ENCODE measurements at places on chromosomes 5 and 9. TPM values are rescaled to one million over a fixed set of nuclear protein-coding genes. Genes with fewer than 3 reads are reported as not detected.

DNA sequence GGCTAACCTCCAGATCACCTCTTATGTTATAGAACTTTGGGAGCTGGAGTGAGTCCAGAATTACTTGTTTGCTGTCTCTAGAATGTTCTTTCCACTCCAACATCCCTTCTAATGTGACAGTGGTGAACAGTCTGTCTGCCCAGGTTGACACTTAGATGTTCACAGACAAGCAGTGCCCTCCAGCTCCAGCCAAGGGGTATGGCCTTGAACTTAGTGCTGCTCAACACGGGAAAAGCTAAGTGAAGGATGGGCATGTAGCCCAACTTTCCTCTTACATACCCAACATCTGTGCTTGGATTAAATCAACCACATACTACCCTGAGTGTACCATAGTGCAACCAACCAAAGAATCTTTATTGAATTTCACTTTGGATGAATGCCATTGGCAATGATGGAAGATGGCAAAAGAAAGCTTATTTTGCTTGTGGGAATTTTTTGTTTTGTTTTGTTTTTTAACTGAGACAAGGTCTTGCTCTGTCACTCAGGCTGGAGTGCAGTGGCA, 201.2 kb downstream of the NXNL2 start:
- no peak overlapping the region for H3K4me3 ChIP-seq
- no peak overlapping the region for H3K27ac ChIP-seq
- DNase-seq, result no peak
- no peaks in the 10 kb centered on the region for H3K27me3 ChIP-seq
- no peaks in the 10 kb centered on the region for H3K36me3 ChIP-seq

GRCh38 chr9:132743931-132744479, 73.7 kb downstream of the GTF3C4 start:
- no peaks in the 10 kb centered on the region for H3K36me3 ChIP-seq
- DNase-seq, result peak; percentile 3
- H3K4me1 ChIP-seq, result no peaks in the 10 kb centered on the region
- H3K4me3 ChIP-seq, result no peak overlapping the region
- H3K27me3 ChIP-seq, result peaks cover 43% of the 10 kb centered on the region

DNA sequence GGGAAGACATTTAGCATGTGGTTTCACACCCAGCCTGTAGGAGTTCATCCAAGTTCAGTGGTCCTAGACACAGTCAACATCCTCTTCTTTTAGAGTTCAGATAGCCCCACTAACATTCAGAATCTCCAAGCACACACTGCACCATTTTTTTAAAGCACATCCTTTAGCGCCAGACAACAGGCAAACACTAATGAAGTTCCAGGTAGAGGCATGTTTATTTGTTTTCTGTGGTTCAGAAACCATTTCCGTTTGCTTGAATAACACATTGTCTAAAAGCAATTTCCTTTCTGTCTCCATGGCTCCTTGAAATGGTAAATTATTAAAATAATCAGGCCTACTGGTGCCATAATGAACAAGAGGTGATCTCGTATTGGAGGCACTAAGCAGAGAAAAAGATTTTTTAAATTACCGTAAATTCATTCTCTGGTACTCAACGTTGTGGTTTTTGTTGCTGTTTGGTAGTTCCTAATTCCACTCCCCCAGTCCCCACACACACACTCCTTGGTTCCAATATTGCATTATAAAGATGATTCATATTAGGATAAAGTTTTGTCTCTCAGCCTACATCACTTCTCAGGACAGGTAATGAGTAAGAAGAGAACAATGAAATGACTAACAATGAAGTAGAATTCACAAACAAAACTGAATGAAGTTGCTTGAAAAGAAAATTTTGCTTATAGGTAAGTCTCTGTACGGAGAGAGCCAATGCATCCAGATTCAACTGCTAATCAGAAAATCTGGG, 153.1 kb downstream of the PCSK1 start:
- DNase-seq, result peak; percentile 81
- H3K4me1 ChIP-seq, result peaks cover 26% of the 10 kb centered on the region
- H3K27me3 ChIP-seq, result no peaks in the 10 kb centered on the region
- no peaks in the 10 kb centered on the region for H3K36me3 ChIP-seq
- H3K4me3 ChIP-seq, result 0 out of 2 replicates have a peak overlapping the region, but pooled peaks have one; percentile 9

DNA sequence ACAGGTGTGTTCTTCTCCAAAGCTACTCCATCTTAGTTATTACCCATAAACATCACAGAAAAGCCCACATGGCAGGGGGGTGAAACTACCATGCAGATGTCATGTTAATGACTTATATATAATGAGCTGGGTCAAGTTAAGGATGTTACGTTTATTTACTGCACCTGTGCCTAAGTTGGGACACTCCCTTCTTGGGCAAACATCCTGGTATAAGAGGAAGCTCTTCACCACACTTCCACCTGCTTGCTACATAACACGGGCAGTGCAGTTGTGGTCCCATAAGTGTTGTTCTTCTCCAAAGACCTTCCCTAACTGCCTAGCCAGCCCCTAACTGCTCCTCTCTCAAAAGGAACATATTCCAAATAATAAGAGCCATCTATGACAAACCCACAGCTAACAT, 9.3 kb upstream of the ZCCHC9 start:
- no peak overlapping the region for H3K4me3 ChIP-seq
- H3K27ac ChIP-seq, result no peak overlapping the region
- H3K36me3 ChIP-seq, result no peaks in the 10 kb centered on the region
- DNase-seq, result no peak
- no peaks in the 10 kb centered on the region for H3K27me3 ChIP-seq
- no peaks in the 10 kb centered on the region for H3K4me1 ChIP-seq

GRCh38 chr5:107682533-107682932, 11.8 kb upstream of the EFNA5 start:
- H3K4me3 ChIP-seq, result no peak overlapping the region
- H3K27me3 ChIP-seq, result no peaks in the 10 kb centered on the region
- no peaks in the 10 kb centered on the region for H3K4me1 ChIP-seq
- no peaks in the 10 kb centered on the region for H3K36me3 ChIP-seq
- no peak for DNase-seq

DNA sequence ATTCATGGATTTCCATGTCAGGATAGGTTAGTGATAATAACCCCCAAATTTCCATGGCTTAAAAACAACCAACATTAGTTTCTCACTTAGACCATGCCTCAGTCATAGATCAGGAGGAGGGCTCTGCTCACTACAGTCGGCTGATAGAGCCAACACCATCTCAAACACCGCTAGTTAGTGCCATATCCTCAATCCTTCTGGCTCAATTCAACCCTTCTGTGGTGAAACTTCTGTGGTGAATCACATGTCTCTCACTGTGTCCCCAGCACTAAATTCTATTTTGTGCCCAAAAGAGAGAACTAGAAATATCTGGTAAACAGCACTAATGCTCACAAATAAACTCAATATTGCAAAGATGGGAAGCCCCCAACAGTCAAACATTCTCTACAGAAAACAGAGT, 21.1 kb downstream of the ECPAS start:
- DNase-seq, result no peak
- no peak overlapping the region for H3K4me3 ChIP-seq
- no peaks in the 10 kb centered on the region for H3K27me3 ChIP-seq

DNA sequence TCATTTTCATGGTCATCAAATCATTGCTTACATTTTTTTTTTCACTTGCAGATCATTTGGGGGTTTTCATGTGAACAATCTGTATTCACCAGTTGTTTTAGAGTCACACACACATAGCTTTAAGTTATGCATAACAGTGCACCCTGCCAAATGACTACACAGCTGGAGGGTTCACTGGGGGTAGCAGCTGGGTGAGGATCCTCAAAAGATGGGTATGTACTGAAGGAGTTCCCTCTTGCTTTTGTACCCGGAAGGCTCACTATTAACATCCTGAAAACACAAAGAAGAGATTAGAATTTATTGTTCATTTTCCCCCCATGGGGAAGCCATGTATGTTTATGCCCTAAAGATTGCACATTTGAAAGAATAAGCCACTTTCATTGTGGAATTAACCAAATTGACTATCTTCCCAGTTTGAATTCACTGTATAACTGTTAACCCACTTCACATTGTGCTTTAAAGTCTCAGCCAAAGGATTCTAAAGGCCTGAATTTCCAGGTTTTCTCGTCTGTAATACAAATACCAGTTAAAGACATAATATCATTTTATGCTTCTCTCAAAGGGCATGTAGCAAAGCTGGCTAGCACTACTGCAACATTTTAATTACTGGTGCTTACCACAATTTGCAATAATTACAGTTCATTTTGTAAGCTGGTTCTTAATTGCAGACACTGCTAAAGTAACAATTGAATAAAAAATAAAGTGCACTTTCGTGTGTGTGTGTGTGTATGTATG, 466.4 kb upstream of the MEF2C start:
- H3K4me3 ChIP-seq, result no peak overlapping the region
- DNase-seq, result no peak
- H3K4me1 ChIP-seq, result peaks cover 5% of the 10 kb centered on the region
- no peaks in the 10 kb centered on the region for H3K27me3 ChIP-seq
- no peak overlapping the region for H3K27ac ChIP-seq

- no peaks in the 10 kb centered on the region for H3K4me1 ChIP-seq
- H3K36me3 ChIP-seq, result no peaks in the 10 kb centered on the region
- DNase-seq, result peak; percentile 19
- no peak overlapping the region for H3K4me3 ChIP-seq
- no peak overlapping the region for H3K27ac ChIP-seq
Measured at GRCh38 chr5:35939639-35940038, 1.2 kb upstream of the CAPSL start.

- no peaks in the 10 kb centered on the region for H3K4me1 ChIP-seq
- peaks cover 10% of the 10 kb centered on the region for H3K27me3 ChIP-seq
- no peak overlapping the region for H3K4me3 ChIP-seq
- DNase-seq, result no peak
- no peaks in the 10 kb centered on the region for H3K36me3 ChIP-seq
- no peak overlapping the region for H3K27ac ChIP-seq
Measured at GRCh38 chr5:10933121-10933520, 172.1 kb upstream of the DAP start.

DNA sequence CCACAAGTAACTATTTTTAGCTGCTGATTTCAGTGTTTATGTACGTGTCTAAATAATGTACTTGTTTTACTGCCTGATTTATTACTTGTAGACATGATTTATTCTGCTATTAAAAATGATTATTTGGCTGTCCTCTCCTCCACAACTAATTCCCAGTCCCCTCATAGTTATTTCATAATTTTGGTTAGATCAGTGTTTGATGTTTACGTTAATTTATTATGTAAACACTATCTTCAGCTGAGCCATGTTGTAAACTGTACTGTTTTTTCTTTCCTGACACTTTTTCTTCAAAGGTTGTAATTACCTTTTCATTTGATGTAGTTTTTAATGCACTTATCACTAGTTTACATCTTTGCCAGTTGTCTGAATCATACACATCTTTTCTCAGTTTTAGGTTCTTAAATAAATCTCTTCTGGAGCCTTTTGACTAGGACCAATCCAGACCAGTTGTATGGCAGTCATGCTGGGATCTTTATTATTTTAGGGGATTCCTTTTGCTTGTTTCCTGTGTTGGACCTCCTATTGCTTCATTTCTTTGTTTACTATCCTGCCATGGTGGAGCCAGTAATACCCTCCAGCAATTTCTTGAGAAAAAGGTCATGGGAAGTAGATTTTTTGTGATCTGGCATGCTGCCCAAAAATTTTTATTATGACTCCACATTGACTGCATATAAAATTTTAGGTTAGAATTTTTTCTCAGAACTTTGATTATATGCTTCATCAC, 16.1 kb downstream of the AP3S1 start:
- H3K27me3 ChIP-seq, result no peaks in the 10 kb centered on the region
- no peak overlapping the region for H3K27ac ChIP-seq
- H3K4me3 ChIP-seq, result no peak overlapping the region
- DNase-seq, result peak; percentile 44
- peaks cover 36% of the 10 kb centered on the region for H3K4me1 ChIP-seq
- no peaks in the 10 kb centered on the region for H3K36me3 ChIP-seq

- no peak overlapping the region for H3K27ac ChIP-seq
- H3K27me3 ChIP-seq, result no peaks in the 10 kb centered on the region
- peak; percentile 33 for DNase-seq
- no peak overlapping the region for H3K4me3 ChIP-seq
- H3K36me3 ChIP-seq, result no peaks in the 10 kb centered on the region
- peaks cover 40% of the 10 kb centered on the region for H3K4me1 ChIP-seq
Measured at GRCh38 chr9:98378794-98379193, 123.3 kb upstream of the TBC1D2 start.

DNA sequence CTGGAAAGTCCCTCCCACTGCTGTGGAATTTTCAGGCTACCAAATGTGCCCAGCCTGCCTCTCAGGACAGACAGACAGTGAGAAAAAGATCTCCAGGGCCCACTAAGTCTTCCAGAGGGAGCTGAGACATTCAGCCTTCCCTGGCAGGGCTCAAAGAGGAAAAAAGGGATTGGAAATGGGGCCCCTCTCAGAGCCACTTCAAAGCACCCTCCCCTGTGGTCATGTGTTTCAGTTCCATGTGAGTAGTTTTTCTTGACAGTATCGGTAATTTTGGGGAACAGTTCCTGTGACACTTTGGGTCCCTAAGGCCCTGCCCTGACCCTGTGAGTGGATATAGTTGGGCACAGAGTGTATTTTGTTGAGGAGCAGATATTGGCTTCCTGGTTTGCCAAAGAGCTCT, 25.0 kb downstream of the LARP1 start:
- H3K4me1 ChIP-seq, result peaks cover 31% of the 10 kb centered on the region
- no peak for DNase-seq
- peak overlapping the region; percentile 13 for H3K27ac ChIP-seq
- no peaks in the 10 kb centered on the region for H3K36me3 ChIP-seq
- H3K27me3 ChIP-seq, result no peaks in the 10 kb centered on the region
- no peak overlapping the region for H3K4me3 ChIP-seq

DNA sequence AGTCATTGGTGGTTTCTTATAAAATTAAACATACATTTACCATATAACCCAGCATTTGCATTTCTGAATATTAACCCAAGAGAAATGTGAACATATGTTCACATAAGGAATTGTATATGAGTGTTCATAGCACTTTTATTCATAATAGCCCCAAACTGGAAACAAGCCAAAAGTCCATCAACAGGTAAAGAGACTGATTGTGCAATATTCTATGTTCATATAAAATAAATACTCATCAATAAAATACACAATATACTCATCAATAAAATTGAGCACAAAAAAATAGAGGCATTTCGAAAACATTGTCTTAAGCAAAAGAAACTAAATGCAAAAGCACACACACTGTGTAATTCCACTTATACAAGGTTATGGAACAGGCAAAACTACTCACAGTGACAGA, 3.7 kb downstream of the SMIM23 start:
- no peaks in the 10 kb centered on the region for H3K4me1 ChIP-seq
- H3K27me3 ChIP-seq, result peaks cover 21% of the 10 kb centered on the region
- no peak for DNase-seq
- H3K27ac ChIP-seq, result no peak overlapping the region

- H3K27me3 ChIP-seq, result no peaks in the 10 kb centered on the region
- no peaks in the 10 kb centered on the region for H3K36me3 ChIP-seq
- no peak overlapping the region for H3K27ac ChIP-seq
- no peak overlapping the region for H3K4me3 ChIP-seq
- no peaks in the 10 kb centered on the region for H3K4me1 ChIP-seq
Measured at GRCh38 chr5:102483736-102484135, 15.1 kb downstream of the SLCO6A1 start.

- no peaks in the 10 kb centered on the region for H3K36me3 ChIP-seq
- no peaks in the 10 kb centered on the region for H3K27me3 ChIP-seq
- H3K4me1 ChIP-seq, result peaks cover 18% of the 10 kb centered on the region
- no peak for DNase-seq
- H3K4me3 ChIP-seq, result peak overlapping the region; percentile 98
- H3K27ac ChIP-seq, result peak overlapping the region; percentile 76
Measured at GRCh38 chr5:176447591-176447977, 601 bp upstream of the FAF2 start.

The TOR2A gene
- 2.9 TPM for total RNA-seq

The SAXO1 gene
- not detected for total RNA-seq

The PITX1 gene
- not detected for total RNA-seq

The TAF11L11 gene
- total RNA-seq, result not detected

The TMEM252 gene
- not detected for total RNA-seq

The F2RL2 gene
- total RNA-seq, result not detected

The GZMA gene
- not detected for total RNA-seq

The SPATA31E1 gene
- total RNA-seq, result not detected

The SNX24 gene
- 20.8 TPM for total RNA-seq

The SLC2A8 gene
- total RNA-seq, result 9.9 TPM
